Posterior vena cava (tissue), 2 donors: ENCODE measurements at places on chromosomes 11 and 22. TPM values are rescaled to one million over a fixed set of nuclear protein-coding genes. Genes with fewer than 3 reads are reported as not detected.

DNA sequence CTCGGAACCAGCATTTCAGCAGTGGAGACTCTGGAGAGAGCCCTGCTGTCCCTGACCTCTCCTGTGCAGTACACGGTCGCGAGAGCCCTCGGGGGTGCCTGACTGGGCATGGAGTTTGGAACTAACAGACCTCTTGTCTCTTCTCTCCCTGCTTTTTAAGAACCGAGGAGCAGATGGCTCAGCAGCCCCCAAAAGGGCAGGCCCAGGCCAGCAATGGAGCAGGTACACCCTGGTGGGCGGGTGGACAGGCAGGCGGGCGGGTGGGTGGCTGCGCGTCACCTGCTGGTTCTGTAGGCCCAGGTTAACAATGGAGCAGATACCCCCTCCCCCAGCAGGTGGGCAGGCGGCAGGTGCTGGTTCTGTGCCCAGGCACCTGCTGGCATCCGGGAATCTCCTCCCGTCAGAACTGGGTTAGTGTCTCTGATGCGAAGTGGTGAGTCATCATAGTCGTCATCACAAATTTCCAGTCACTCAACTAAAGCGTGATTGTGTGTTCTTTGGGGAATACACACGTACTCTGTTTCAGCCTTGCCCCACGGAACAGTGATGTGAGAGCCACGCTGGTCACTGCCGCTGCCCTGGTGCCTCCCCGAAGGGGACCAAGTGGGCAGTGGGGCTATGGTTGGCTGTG, 41.1 kb downstream of the GRAMD4 start:
- DNase-seq = no peak

GRCh38 chr11:112759418-112759817, 201.8 kb upstream of the NCAM1 start:
- no peak for DNase-seq

DNA sequence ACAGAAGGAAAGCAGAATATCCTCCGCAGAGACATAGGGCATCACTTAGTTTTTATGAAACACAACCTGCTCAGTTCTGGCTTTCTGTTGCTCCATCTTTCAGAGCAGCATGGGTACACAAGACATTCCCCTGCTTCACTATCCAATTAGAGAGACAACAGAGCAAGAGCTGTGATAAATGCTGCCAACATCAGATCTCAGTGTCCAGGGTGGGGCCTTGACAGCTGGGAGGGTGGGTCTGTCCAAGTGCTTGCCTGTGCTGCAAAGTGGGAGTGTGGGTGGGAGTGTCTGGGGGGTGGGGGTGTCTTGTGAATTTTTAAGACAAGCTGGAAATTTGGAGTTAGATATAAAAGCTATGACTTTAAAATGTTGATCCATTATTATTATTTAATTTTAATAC, 369.6 kb downstream of the TENM4 start:
- DNase-seq = no peak

DNA sequence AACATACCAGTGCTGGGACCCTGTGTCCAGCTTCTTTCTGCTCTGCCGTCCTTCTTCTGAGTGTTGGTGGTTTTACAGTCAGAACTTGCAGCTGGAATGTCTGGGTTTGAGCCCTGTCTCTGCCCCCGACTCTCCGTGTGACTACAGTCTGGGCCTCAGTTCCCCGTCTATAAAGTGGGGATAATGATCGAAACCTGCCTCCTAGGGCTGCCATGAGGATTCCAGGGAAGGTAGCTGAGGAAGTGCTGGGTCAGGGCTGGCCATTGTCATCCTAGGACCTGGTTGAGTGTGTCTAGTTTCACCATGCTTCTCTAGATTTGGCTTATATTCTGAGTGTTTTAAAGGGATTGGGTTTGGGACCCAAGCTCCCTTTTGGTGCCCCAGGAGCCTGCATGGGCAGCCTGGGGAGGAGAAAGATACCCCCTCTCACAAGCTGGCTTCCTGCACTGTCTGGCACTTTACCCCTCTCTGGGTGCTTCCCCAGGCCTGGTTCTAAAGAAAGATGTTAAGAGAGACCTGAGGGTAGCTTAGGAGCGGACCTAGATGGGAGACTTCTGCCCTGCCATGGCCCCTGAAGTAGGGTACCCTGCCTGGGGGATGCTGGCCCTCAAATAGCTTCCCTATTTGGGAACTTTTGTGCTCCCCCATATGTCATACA, 49.9 kb downstream of the TSPAN18 start:
- peak; percentile 23 for DNase-seq

DNA sequence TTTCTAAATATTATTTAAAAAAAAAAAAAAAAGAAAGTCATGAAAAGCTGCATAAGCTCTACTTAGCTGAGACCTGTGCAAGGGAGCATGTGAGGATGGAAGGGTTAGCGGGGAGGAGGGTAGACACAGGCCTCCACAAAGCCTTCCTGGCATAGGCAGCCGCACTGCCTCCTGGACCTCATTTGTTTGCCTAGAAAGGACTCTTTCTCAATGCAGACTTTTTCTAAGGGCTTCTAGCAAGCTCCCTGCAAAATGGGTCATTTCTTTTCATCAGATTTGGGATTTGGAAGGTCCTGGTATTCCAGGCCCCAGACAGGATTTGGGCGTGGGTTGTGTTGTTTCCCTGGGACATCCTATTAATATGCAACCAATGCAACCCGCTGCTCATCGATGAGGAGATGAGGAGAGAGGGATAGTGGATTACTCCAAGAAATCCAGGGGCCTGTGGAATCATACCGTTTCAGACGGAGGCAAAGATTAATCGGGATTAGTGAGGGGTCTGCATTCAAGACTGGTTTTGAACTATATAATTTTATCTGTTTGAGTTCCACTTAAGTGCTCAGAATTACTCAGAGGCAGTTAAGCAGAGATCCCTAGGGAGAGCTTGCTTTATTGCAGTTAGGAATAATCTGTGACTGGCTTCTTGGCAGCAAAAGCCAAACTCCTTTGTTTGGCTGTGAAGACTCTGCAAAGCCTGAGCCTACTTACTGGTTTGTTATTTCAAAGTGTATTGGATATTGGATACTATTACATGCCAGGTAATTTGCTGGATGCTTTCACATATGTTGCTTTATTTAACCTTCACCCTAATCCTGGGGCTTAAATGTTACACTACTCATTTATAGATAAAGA, 106.9 kb upstream of the NAV2 start:
- no peak for DNase-seq

GRCh38 chr22:32823024-32823730, 21.7 kb downstream of the TIMP3 start:
- no peak for DNase-seq

DNA sequence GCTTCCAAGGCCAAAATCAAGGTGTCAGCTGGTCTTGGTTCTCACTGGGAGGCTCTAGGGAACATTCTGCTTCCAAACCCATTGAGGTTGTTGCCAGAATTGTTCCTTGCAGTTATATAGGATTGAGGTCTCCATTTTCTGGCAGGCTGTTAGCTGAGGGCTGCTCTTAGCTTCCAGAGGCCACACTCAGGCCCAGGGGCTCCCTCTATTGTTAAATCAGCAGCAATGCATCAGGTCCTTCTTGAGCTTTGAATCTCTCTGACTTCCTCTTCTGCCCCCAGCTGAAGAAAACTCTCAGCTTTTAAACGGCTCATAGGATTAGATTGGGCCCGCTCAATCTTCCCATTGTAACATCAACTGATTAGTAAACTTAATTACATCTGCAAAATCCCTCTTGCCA, 39.3 kb upstream of the BSX start:
- no peak for DNase-seq

DNA sequence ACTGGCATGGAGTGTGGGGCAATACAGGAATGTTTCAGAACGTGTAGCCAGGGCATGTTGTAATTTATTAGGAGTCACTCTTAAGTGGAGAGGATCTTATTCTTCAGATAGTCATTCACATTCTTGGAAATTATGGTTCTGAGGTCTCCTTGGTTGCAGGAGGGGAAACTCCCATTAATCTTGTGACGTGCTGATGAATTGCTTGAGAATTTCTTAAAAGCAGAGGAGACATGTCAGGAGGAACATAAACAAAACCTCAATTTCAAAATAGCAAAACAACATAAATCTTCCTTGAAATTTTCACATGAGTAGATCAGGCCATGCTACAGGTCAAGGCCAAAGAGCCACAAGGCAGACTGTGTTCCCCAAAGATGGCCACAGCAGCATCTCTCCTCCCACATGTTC, 50.4 kb downstream of the ADM start:
- no peak for DNase-seq

The SLC1A2 gene
- 2.9 TPM for total RNA-seq

The GUCY1A2 gene
- 34.1 TPM for total RNA-seq

The DDX25 gene
- total RNA-seq = not detected
